Upper lobe of right lung (tissue), 1 donor: ENCODE measurements at places on chromosomes 1 and 21. TPM values are rescaled to one million over a fixed set of nuclear protein-coding genes. Genes with fewer than 3 reads are reported as not detected.

The VN1R5 gene
- total RNA-seq = not detected

The PYHIN1 gene
- 2.6 TPM for total RNA-seq

The PRAMEF8 gene
- total RNA-seq = not detected

GRCh38 chr1:203328714-203329122 lies 22.2 kb downstream of the FMOD start:
- H3K27ac ChIP-seq = peak overlapping the region; percentile 92
- no peak overlapping the region for H3K4me3 ChIP-seq
- H3K27me3 ChIP-seq = no peaks in the 10 kb centered on the region
- H3K36me3 ChIP-seq = no peaks in the 10 kb centered on the region

DNA sequence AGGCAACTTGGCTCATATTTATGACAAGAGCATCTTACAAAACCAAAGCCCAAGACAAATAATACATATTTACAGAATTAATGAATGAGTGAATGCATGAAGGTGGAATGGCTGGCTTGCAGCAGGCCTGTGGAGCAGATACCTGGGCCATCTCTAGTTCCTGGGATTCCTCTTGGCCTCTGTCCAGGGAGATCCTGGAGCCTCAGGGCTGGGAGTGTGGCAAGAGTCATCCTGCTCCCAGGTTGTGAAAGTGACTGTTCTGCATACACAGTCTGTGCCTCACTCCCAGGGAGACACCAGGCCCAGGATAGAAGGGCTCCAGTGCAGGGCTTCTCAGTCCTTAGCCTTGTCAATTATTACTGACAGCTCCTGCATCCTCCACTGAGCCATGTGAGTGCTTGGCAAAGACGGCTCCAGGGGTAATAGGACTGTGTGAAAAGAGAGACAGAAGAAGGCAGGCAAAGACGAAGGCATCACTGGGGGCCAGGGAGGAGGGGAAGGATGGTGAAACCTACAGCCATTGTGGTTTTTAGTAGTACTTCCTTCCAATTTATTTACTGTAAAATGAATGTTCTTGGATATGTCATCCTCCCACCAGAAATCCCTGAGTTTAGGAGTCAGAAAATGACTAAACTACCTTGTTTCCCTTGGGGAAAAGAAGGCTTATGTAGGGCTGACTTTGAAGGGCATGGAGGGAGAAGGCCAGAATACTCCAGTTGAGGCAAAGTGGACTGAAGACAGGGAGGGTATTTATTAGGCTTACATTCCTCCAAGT lies 14.3 kb upstream of the KPRP start:
- DNase-seq = no peak
- H3K36me3 ChIP-seq = no peaks in the 10 kb centered on the region
- H3K27ac ChIP-seq = no peak overlapping the region
- H3K4me1 ChIP-seq = no peaks in the 10 kb centered on the region
- H3K27me3 ChIP-seq = no peaks in the 10 kb centered on the region

DNA sequence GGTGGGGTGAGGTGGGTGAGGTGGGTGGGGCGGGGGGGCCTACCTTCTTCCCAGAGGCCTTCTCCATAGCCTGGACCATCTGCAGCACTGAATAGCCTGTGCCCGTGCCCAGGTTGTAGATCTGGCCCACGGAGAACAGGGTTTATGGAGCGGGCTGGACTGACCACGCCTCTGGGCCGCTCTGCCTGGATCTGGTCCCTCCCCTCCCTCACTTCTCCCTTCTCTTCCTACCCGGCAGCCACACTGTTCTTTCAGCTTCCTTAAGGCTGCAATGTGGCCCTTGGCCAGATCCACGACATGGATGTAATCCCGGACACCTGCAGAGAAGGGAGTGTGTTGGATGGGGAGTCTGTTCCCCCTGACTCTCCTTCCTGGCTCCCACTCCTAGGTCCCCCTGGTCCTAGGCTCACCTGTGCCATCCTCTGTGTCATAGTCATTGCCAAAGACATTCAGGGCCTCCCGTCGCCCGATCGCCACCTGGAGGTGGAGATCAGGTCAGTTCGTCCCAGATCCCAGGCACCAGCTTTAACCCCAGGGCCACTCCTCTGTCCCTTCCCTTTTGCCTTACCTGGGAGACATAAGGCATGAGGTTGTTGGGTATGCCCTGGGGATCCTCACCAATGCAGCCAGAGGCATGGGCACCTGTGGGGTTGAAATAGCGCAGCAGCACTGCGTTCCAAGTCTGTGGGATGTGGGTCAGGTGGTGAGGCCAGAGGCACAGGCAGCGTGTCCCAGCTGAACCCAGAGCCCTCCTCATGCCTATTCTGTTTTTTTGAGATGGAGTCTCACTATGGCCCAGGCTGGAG lies 3.9 kb downstream of the GALE start:
- no peak overlapping the region for H3K27ac ChIP-seq
- peaks cover 43% of the 10 kb centered on the region for H3K36me3 ChIP-seq
- DNase-seq = no peak
- peaks cover 39% of the 10 kb centered on the region for H3K4me1 ChIP-seq

DNA sequence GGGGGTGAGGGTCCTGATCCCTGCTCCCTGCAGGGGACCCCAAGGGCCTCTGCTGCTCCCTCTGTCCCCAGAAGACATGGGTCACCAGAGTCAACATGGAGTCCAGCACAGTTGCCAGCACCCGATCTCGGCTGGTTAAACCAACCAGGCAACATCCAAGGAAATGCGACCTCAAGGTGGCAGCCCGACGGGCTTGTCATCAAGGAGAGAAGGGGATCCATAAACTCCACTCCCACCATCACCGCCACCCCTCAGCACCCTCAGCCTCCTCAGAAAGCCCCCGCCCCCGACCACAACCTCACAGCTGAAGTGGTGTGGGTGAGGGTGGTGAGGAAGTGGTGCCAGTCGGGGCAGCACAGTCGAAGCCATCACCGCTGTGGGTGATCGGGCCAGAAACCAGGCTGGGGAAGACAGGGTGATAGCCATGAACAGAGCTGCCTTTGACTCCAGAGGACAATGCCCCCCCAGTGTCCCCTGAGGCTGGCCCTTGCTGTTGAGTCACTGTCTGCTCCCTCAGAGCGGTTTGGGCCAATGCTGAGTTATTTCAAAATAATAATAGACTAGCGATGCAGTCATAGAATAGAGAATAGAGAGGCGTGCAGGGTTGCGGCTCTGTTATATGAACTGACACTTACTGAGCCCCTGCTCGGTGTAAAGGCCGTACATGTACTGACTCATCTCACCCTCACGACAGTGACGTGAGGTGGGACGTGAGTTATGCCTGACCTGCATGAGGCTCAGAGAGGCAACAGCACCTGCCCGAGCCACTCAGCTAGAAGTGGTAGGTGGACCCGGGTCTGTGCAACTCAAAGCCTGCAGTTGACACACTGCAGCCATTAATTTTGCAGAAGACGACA lies 88.7 kb upstream of the IFFO2 start:
- H3K4me1 ChIP-seq = no peaks in the 10 kb centered on the region
- H3K27me3 ChIP-seq = peaks cover 14% of the 10 kb centered on the region
- DNase-seq = peak; percentile 58
- no peak overlapping the region for H3K27ac ChIP-seq
- no peak overlapping the region for H3K4me3 ChIP-seq
